Sciatic nerve (tissue), 2 donors: ENCODE measurements at places on chromosomes 2 and 18. TPM values are rescaled to one million over a fixed set of nuclear protein-coding genes. Genes with fewer than 3 reads are reported as not detected.
A peak's percentile ranks its signal among the peaks of the same experiment; 100 is the strongest.

- DNase-seq: no peak
Observed at GRCh38 chr2:105592288-105592687, 152.4 kb upstream of the NCK2 start.

DNA sequence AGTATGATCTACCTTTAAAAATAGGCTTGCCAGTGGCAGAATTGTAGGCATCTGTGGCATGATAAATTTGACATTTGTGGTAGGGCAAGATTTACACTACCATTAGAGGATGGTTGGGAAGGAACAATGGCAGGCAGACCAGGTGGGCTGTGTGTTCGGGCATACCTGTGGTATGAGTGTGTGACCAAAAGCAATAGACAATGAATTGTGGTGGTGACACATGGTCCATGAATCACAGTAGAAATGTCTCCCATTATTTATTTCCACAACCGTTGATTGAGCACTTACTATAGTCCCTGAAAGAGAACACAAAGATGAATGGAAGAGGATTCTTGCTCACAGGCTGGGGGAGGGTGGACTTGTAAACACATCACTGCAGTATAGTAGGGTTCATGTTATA, 29.9 kb upstream of the RUFY4 start:
- DNase-seq: no peak

- no peak for DNase-seq
Observed at GRCh38 chr2:8408560-8409460, 273.0 kb upstream of the ID2 start.

GRCh38 chr2:207037896-207038295, 98.6 kb downstream of the CPO start:
- no peak for DNase-seq

PTPN4 gene
- total RNA-seq: 37.7 TPM

DNA sequence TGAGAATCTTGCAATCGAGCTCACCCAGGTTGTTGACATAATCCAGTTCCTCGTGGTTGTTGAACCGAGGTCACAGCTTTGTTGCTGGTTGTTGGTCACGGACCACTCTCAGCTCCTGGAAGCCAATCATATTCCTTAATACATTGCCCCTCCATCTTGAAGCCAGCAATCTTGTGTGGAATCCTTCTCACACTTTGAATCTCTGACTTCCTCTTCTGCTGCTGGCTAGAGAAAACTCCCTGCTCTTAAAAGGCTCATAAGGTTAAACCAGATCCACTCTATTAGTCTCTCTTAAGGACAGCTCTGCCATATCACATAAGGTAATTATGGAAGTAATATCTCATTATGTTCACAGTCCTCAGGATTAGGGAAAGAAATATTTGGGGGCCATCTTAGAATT, 41.1 kb downstream of the SP140 start:
- no peak for DNase-seq

ZEB2 gene
- total RNA-seq: 440 TPM

- no peak for DNase-seq
Observed at GRCh38 chr2:153871231-153872221, at the start of gene GALNT13. TSS of gene GALNT13 (plus strand) at chr2:153871922.

TTN gene
- total RNA-seq: 16.3 TPM

FRZB gene
- total RNA-seq: 17.1 TPM

- DNase-seq: no peak
Observed at GRCh38 chr2:221494556-221494955, 77.5 kb downstream of the EPHA4 start.

DNA sequence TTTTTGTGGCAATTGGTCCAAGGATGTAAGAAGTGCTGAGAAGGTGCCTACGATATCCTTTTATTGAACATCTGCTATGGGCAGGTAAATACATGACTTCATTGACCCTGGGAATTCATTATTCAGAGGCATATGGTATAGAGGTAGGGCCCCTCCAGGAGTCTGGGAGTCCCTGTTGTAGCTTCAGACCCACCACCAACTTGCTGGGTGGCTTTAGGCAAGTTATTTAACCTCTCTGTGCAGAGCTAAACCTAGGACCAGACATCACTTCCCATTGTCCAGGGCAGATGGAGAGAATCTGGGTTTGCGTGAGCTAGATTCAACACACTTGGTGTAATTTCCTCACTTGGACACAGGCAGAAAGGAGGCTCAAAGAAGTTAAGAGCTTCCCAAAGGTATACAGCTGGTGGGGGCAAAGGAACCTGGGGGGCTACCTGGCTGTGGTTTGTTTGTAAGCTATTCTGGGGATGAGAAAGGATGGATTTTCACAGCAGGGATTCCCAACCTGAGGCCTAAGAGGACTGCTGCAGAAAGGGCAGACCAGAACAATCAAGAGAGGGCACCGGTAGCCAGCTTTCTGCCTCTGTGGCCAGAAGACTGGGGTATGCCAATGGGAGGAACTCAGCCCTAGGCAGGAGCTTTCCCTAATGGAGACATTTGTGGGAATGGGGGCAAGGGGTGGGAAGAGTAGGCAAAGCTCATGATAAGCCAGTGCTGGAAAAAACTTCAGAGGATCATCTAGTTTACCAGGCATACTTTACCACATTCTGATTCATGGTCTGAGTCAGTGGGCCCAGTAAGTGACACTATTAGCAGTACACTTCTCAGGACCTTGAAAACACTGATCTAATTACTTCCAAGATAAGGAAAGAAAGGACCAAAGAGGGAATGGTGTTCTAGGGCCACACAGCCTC, 102.7 kb upstream of the SMAD2 start:
- DNase-seq: peak; percentile 17

- peak; percentile 59 for DNase-seq
Observed at GRCh38 chr2:229098801-229099200, 172.3 kb downstream of the PID1 start.

CPLX4 gene
- not detected for total RNA-seq

DNA sequence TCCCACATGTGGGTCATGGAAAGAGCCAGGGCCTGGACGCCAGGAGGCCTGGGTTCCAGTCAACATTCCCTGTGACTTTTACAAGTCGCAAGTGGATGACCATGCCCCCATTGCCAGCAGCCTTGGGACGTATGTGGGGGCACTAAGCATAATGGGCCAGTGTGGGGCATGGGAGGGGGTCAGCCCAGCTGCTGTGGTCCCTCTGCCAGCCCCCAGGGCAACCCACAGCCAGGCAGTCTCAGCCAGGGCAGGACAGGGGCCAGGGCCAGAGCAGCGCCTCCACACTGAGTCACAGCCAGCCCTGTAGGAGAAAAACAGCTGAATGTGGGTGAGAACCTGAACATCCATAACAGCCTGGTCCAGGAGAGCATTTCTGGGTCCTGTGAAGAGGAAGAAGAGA, 173.2 kb downstream of the GFPT1 start:
- DNase-seq: no peak

GRCh38 chr2:236968101-236968879, 117.4 kb upstream of the COPS8 start:
- DNase-seq: no peak

GRCh38 chr2:12080360-12080759, 333.9 kb downstream of the LPIN1 start:
- no peak for DNase-seq

DNA sequence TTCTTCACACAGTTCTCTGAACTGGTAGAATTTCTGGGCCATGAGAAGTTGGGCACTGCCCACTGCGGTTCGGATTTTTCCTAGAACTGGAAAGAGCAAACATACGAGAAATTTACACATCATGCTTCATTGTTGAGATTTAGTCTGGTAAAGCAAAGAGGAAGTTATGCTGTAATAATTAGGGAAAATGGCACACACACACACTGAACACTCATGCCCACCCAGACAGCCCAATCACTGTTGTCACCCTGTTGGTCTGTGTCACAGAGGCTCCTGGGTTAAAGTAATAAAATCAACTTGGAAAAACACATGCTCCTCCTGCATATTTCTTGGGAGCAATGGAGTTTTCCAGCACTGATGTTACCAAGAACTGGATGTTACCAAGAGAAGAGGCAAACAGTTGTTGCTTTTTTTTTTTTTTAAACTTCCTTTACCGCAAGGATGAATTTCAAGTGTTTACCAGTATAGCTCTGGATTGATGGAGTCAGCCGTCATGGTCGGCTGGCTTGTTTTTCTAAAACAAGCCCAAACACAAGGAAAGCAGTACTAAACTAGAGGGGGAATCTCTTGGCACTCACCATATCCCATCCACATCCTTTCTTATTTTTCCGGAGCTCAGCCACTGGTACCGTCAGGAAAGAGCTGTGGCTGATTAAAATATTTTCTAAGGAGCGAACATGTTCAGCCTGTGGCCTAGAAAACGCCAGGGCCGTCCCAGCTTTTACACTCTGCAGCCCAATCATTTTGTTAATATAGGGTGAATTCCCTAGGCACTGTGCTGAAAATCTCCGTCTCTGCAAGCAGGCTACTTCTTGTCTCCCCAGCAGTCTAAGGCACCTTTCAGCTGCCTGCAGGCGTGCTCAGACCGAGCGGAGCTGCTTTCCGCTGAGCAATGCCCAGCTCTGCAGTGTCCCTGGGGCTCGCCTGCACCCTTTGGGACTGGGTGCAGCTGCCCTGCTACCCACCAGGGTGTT, 58.9 kb downstream of the TGIF1 start:
- DNase-seq: no peak

GRCh38 chr2:33488715-33489540, 12.5 kb downstream of the RASGRP3 start:
- no peak for DNase-seq

ASB18 gene
- total RNA-seq: not detected

DNA sequence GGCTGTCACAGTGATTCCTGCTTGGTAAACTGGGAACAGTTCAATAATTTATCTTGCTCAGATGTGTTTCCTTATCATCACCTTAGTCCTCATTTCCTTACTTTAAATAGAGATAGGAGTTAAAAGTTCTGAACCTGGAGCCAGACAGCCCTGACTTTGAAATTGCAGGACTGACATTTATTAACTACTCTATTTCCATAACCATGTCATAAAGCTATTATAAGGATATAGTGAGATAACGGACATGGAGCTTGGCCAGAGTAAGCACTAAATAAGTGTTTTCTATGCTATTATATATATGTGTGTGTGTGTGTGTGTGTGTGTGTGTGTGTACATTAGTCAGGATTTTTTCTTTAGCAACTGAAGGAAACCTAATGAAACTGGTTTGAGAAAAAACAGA, 13.1 kb downstream of the NT5DC4 start:
- DNase-seq: no peak

DNA sequence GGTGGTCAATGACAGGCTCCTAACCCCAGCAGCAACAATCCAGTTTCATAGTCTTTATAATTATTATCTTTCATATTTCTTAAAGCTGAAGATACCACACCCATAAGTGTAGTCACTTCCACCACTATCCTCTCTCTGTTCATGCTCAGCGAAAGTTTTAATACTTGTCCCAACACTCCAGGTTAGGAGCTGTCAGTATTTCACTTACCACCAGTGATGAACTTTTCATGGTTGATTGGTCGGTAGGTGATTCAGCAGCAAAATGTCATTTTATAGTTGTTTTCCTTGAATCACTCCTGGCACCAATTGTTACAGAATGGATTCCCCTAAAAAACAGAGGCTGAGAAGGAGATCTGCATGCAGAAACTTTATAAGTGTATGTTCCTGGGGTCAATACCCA, 324.9 kb downstream of the CCDC85A start:
- DNase-seq: no peak

- no peak for DNase-seq
Observed at GRCh38 chr18:49100226-49100968, 149.6 kb upstream of the SMAD7 start.

DNA sequence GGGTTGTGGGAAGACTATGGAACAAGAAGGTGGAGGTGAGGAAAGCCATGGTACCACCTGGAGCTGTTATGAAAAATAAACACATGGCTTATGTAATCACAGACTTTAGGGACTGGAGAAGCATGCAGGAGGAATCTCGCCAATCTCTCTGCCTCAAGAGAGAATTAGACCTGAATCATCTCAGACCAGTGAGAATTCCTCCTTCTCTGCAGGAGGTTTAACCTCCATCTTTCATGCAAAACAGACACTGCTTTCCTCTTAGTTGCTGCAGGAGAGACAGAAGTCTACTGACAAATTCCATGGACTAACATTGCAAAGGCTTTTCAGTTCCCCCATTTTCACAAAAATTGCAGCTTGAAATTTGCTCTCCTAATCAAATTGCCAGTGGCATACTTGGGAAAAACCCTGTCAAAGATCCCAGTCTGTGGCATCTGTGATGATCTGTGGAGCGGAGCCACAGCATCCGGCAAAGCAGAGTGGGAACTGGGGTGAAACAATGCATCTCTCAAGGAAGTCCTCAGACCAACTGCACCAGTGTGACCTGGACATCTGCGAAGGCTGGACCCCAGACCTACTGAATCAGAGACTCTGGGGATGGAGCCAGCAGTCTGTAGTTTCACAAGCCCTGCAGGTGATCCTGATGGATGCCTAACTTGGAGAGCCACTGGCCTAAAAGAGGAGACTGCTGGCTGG, 28.6 kb upstream of the NCKAP5 start:
- DNase-seq: no peak

FLACC1 gene
- total RNA-seq: 5.4 TPM

RAX gene
- not detected for total RNA-seq

DNA sequence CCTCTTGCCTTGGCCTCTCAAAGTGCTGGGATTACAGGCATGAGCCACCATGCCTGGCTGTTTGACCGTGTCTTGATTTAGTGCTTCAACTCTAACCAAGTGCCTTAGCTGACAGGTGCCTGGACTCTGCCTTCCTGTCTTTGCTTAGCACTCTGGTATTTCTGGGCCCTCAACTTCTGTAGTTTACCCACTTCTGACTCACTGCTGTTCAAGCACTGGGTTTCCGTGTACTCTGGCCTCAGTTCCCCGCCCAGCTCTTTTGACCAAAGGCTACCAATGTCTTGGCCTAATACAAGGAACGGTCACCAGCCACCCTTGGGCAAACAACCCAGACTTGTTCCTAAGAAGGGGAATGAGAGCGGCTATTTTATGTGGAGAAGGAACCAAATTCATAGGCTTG, 35.7 kb upstream of the CABLES1 start:
- DNase-seq: no peak

MROH2A gene
- total RNA-seq: not detected

DNA sequence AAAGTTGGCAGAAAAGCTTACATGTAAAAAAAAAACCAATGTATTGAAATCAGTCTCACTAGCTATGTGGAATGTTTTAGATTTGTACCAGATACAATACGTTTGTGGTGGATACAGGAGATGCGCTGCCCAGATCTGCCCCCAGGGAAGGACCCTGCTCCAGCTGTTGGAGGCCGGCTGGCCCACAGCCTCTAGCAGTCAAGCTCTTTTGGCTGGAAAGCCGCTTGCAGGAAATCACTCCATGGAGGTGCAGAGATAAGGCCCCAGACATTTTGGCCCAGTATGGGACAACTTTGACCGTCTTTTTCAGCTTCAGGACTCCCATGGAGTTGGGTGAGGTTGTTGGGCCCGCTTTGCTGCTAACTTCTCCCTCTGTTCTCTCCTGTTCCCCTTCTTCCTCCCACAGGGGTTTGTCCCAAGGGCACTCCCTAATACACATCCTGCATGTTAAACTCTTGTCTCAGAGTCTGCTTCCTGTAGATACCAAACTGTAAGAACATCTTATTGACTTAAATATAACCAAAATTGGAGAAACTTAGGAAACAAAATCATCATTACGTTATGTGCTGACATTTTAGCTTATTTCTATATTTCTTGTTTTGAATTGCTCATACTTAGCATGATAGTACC, 1.7 kb upstream of the QPCT start:
- DNase-seq: no peak

NEB gene
- total RNA-seq: 2.2 TPM
